Psoas muscle (tissue), 8 donors: ENCODE measurements at places on chromosomes 5 and 9.
A peak's percentile ranks its signal among the peaks of the same experiment; 100 is the strongest.

GRCh38 chr5:39074017-39074814 lies at the start of gene RICTOR:
RICTOR (minus strand) TSS chr5:39074399; CDS start chr5:39074377, 22 bp downstream.
- peak; percentile 93 for DNase-seq

GRCh38 chr9:133845440-133845839 lies 107.3 kb upstream of the SARDH start:
- peak; percentile 78 for DNase-seq

- no peak for DNase-seq
Measured at GRCh38 chr5:7078901-7079300, 317.0 kb upstream of the ADCY2 start.

GRCh38 chr5:129904102-129904666 lies at the start of gene CHSY3:
CHSY3 (plus strand) TSS chr5:129904465.
- peak; percentile 92 for DNase-seq

DNA sequence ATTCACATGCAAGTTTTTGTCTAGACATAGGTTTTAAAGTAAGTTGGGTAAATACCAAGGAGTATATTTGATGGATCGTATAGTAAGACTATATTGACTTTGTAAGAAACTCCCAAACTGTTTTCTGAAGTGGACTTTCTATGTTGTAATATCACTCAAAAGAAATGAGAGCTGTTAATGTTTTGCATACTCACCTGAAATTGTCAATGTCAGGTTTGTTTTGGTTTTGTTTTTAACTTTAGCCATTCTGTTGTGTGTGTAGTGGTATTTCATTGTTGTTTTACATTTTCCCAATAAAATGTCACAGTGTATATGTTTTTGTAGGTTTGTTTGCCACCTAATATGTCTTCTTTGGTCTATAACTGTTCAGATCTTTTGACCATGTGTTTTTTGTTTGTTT lies 375.7 kb upstream of the CDH9 start:
- no peak for DNase-seq

DNA sequence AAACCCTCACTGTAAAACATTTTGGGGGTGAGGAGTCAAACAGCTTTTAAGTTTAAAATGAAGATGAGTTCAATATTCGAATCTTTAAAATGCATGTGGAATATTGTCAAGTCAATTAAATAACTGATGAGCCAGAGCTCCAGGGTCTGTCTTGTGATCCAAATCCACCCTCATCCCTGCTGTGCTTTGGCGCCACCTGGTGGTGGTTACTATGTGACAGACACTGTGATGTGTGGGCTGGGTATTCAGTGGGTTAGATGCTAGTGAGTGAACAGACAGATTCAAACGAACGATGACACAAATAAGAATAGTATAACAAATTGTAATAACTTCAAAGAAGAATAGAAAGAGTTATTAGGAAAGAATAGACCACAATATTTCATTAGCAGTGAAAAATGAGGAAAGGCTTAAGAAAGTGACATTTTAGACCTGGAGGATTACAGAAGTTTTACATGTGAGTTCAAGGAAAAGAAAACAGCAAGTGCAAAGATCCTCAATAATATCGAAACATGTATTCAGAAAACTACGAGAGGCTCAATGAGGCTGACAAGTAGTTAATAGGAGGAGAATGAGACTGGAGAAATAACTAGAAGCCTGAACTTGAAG lies 51.4 kb upstream of the CHSY3 start:
- DNase-seq, result peak; percentile 83

DNA sequence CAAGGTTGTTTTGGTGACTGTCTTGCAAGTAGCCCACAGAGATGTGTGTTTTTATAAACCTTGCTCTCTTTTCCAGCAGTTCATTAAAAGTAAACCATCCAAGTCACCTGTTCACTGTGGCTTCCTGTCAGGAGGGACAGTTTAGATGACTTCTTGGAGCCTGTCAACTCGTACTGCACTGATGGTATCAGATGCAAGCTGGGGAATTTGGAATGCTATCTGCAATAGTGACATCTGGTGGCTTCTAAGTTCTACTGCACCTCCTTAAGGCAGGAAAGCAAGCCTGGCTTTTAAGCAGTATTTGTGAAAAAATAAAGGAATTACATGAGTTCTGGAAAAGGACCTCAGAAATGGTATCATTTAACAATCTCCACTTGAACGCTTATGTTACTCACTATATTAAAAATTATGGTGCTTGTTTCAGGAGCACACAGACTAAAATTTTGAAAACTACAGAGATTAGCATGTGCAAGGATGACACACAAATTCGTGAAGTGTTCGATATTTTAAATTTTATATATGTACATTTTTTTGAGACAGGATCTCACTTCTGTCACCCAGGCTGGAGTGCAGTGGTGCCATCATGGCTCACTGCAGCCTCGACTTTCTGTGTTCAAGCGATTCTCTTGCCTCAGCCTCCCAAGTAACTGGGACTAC lies 164.0 kb downstream of the TTC39B start:
- no peak for DNase-seq
